ENCODE measurements at places on chromosomes 11 and 22. TPM values are rescaled to one million over a fixed set of nuclear protein-coding genes. Genes with fewer than 3 reads are reported as not detected.

MRGPRX4 gene
- not detected for polyA plus RNA-seq

- DNase-seq = peak; percentile 45
Observed at GRCh38 chr11:92852229-92852628, 117.2 kb upstream of the MTNR1B start.

TSSK2 gene
- polyA plus RNA-seq = not detected

KLHDC7B gene
- 0.03 TPM for polyA plus RNA-seq

CD3G gene
- polyA plus RNA-seq = not detected

- no peak for DNase-seq
Observed at GRCh38 chr11:59141673-59142460, 789 bp upstream of the FAM111A start.

DNA sequence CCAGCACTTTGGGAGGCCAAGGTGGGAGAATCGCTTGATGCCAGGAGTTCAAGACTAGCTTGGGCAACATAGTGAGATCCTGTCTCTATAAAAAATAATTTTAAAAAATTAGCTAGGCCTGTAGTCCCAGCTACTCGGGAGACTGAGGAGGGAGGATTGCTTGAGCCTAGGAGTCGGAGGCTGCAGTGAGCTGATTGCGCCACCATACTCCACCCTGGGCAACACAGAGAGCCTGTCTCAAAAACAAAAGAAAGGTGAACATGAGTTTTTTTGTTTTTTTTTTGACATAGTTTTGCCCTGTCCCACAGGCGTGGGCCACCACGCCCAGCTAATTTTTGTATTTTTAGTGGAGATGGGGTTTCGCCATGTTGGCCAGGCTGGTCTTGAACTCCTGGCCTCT is 17.6 kb downstream of the MED15 start:
- no peak for DNase-seq

- no peak for DNase-seq
Observed at GRCh38 chr11:75342966-75343870, 8.2 kb downstream of the ARRB1 start.

DRAP1 gene
- 309 TPM for polyA plus RNA-seq

- no peak for DNase-seq
Observed at GRCh38 chr22:23164091-23164490, 16.2 kb upstream of the BCR start.

- DNase-seq = no peak
Observed at GRCh38 chr11:33262011-33262645, 4.9 kb downstream of the HIPK3 start.

ANO3 gene
- 0.13 TPM for polyA plus RNA-seq

DNA sequence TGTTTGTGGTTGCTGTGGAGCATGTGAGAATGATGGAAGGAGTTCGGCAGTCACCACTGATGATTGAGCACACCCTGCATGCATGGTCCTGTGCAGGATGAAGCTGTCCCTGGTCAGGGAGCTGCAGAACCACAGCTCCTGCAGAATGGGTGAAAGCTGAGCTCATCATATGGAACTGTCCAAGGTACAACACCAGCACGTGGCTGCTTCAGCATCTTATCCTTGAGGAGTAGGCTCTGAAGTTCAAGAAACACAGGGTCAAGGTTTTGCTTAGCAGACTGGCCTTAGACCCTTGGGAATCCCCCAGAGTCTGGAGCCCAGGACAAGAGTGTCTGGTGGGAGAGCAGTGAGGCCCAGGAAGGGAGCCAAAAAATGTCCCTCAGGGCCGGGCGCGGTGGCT is 182.4 kb upstream of the LARGE1 start:
- no peak for DNase-seq

TBX10 gene
- not detected for polyA plus RNA-seq

GRCh38 chr11:762421-763072 is 14.7 kb downstream of the GATD1 start:
- peak; percentile 82 for DNase-seq

DNA sequence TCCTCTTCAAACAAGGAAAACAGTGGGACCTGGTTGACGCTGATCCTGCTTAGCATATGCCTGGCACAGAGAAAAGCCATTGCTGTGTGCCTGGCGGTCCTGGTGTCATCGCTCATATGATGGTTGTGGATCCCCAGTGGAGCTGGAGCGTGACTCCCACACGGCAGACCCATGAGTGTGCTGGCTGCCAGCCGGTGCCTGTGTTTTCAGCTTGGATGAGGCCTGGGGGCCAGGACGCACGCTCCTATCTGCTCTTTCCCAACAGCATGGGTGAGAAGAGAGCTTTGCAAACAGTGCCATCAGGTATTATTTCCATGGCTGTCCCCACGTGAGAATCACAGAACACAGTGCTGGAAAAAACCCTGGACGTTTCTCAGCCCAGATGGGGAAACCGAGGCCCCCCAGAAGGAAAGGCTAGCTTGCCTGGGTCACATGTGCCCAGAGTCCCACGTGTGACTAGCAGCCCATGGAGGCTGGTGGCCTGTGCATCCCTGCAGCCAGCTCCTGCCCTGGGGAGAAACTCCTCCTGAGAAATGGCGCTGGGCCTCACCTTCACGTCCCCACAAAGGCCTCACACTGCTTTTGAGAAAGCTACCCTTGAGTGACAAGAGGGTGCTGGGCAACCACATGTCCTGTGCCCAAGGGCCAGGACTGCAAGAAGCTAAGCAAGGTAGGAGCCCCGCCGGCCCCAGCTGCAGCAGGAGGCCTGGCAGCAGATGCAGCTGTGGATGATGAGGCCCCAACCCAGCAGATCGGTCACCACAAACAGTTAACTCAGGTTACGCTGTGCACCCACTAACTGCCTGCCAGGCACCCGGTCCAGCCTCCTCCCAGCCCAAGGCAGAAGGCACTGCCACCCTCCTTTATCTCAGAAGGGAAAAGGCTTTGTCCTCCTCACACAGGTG is 4.2 kb downstream of the CDKN1C start:
- no peak for DNase-seq

DNA sequence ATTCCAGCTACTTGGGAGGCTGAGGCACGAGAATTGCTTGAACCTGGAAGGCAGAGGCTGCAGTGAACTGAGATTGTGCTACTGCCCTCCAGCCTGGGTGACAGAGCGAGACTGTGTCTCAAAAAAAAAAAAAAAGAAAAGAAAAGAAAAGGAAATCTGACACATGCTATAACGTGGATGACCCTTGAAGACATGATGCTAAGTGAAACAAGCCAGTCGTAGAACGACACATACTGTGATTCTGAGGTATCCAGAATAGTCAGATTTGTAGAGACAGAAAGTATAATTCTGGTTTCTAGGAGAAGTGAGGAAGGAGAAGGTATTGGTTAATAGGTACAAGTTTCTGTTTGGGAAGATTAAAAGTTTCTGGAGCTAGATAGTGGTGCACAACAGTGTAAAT is 6.7 kb upstream of the APOA5 start:
- no peak for DNase-seq

Data from SK-N-SH (cell line).